DND-41 (cell line): ENCODE measurements at places on chromosomes 1 and 21.

- DNase-seq, result no peak
These were observed 286.7 kb downstream of the LMX1A start for GRCh38 chr1:165069829-165070228.

- no peak for DNase-seq
These were observed 1.4 kb upstream of the NUP133 start for GRCh38 chr1:229509576-229509975.

- no peak for DNase-seq
These were observed 29.5 kb downstream of the DOP1B start for GRCh38 chr21:36186081-36186480.

- DNase-seq, result no peak
These were observed 113.1 kb downstream of the RRAGC start for GRCh38 chr1:38746402-38746935.

- no peak for DNase-seq
These were observed 1.1 kb downstream of the TSPAN2 start for GRCh38 chr1:115088115-115088778.

DNA sequence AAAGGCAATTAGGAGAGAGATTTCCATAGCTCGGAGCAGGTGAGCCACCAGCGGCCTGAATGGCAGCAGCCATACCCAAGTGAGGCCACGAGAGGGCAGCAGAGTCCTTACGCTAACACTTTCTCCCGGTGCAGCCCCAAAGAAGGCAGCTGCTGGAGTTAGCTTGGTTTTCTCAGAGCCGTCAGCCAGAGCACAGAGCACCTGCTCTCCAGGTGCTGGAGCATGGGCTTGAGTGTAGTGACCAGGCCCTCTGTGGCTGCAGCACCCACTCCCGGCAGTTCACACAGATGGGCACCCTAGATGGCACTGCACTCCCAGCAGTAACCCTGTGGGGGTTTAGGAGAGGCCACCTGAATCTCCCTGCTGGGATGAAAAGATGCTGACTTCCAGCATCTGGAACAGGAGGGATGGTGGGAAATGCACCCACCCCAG, 45.8 kb downstream of the TMCC2 start:
- DNase-seq, result peak; percentile 79

GRCh38 chr1:92980732-92981647, 19.7 kb upstream of the DIPK1A start:
- DNase-seq, result peak; percentile 46

GRCh38 chr1:61638911-61639605, 85.9 kb downstream of the TM2D1 start:
- DNase-seq, result no peak

DNA sequence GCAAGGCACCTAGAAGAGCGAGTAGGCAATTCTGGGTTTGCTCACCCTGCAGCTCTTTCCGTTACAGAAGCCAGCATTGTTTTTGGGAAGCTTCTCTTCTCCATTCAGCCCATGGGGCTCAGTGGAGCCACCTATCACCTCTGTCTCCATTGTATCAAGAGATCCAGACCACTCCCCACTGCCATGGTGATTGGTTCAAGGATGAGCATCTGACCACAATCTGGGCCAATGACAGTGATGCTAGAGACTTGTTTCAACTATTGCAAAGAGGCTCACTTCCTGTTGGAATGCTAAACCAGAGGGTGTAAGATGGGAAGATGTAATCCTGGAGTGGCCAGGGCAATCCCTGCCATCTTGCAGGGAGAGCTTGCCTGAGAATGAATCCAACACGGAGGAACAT, 6.6 kb downstream of the SPATA21 start:
- DNase-seq, result peak; percentile 12

DNA sequence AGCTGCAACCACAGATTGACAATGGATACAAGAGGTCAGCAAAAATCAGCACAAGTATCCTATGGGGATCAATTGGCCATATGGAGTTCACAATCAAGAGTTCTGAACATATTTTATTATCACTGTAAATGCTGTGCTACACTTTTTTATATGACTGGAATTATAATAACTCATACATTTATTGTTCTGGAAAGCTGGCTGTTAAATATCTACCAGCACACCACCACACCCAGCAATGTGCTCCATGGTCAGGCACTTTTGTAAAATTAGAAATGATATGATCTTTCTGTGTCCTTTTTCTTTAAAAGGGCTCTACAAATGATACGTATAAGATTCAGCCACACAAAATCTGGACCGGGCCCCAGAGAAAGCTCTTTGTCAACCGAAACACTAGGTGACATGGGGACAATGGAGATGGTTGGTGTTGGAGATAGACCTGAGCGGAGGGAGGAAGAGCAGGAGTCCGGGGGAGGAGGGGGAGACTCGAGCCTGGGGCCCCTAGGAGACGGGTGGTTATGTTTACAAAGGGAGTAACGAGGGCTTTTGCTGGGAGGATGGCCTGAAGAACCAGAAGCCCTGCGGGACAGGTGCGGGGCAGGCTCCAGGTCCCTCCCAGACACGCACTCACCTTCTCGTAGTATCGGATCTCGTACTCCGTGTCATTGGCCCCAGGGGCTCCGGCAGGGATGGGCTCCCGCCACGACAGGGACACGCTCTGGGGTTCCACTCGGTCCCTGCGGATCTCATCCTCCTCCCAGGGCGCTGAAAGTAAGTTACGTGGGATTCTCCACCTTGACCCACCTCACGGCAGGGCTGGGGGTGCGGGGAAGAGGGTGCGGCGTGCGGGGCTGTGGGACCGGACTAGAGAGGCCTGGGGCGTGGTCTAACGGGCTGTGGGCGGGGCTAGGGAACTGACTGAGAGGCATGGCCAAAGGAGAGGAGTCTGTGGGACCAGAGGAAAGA, 30.0 kb downstream of the EPHA10 start:
- no peak for DNase-seq

DNA sequence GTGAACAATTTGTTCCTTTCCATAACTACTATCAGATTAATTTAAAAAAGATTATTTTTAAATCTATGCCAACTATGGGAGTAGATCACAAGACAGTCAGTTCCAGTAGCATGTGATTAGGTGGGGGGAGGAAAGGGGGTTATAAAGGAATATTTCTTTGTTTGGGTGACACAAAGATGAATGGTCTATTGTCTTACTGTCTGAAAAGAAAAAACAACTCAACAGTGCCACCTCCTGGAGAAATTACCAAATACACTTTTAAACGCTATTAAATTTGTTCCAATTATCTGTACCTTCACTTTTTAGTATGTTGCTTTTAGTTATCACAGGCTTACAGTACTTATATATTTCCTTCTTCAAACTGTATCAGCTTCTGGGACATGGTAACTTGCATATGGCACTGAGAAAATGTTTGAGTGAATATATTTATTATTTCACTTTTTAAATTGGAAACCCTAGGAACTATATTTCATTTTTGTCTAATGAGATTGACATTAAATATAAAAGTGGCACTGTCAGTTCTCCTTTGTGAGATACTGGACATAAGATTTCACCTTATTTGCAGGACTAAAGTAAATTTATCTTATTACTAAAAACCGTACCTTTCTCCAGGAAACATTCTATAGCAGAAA, 1.7 kb upstream of the SORT1 start:
- no peak for DNase-seq

- DNase-seq, result no peak
These were observed 2.5 kb upstream of the ELAVL4 start for GRCh38 chr1:50106095-50106761.

DNA sequence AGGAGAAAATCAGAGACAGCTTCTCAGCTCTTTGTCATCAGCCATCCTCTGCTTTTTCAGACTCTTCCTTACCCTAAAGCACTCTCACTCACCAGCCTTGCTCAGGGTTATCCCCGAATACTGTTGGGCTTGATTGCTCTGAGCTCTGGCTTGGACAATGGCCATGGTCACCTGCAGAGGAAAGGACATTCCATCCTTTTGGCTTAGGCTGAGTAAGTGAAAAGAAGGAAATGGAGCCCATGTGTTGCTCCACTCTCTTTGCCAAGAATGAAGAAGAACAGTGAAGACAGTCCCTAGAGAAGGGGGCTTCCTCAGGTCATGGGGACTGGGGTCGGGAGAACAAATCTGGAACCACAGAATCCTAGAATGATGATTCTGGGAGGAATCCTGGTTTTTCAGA, 2.3 kb downstream of the MTMR11 start:
- DNase-seq, result no peak

GRCh38 chr1:17136936-17137335, 17.7 kb upstream of the PADI2 start:
- DNase-seq, result no peak

GRCh38 chr1:7390604-7391000, 380.5 kb upstream of the VAMP3 start:
- DNase-seq, result no peak

GRCh38 chr1:158285756-158286241, 3.9 kb upstream of the CD1C start:
- peak; percentile 73 for DNase-seq

GRCh38 chr1:169044296-169044695, 62.2 kb upstream of the ATP1B1 start:
- DNase-seq, result peak; percentile 86

- no peak for DNase-seq
These were observed 360.2 kb downstream of the DISC1 start for GRCh38 chr1:231986631-231987336.

- DNase-seq, result no peak
These were observed 74.8 kb upstream of the TINAGL1 start for GRCh38 chr1:31501505-31501904.

DNA sequence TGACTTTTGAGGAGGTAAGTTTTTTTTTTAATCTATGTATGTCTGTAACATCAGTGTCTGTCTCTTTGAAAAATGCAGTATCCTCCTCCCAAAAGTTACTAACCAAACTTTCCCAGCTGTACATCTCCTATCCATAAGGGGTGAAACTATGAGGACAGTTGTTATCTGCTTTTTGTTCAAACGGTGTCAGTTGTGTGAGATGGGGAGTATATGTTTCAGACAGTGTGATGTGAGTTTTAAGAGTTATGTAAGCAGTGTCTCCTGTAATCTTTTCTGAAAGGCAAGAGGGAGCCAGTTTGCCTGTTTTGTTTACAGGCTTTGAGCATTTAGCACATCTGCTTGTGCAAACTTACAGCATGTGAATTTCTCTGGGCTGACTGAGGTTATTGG, 34.8 kb upstream of the CACYBP start:
- DNase-seq, result no peak

GRCh38 chr1:113320972-113321680, 69.2 kb upstream of the MAGI3 start:
- no peak for DNase-seq

GRCh38 chr1:36223381-36223995, 755 bp upstream of the THRAP3 start:
- DNase-seq, result peak; percentile 52

GRCh38 chr1:86860020-86860419, 53.9 kb downstream of the SELENOF start:
- no peak for DNase-seq

- DNase-seq, result no peak
These were observed 25.4 kb downstream of the GNAI3 start for GRCh38 chr1:109573785-109574184.
